ENCODE measurements at places on chromosomes 7 and 10. TPM values are rescaled to one million over a fixed set of nuclear protein-coding genes. Genes with fewer than 3 reads are reported as not detected.

DNA sequence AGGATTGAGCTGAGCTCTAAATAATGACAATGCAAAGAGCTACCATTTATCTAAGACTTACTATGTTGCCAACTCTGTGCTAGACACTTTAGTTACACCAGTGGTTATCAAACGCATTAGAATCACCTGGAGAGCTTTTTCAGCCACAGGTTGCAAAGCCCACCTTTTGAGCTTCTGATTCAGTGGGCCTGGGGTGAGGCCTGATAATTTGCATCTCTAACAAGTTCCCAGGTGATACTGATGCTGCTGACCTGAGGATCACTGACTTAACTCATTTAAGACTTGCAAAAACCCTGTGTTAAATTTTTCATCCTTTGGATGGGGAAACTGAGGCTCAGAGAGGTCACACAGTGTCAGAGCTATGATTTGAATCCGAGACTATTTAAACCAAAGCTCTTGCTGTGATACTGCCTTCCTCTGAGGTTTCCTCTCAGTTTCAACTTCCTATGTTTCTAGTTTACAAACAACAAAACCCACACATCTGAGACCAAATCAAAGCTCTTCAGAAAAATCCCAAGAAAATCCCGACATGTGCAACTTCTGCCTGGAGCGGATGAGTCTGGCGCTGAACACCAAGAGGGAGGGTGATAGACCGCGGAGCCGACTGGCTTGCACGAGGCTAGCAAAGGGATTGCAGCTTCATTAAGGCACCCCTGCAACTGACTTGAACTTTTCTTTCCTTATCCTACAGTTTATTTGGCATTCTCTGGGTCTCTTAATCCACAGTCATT lies 124.9 kb downstream of the CYP26A1 start:
- no peak for DNase-seq

DNA sequence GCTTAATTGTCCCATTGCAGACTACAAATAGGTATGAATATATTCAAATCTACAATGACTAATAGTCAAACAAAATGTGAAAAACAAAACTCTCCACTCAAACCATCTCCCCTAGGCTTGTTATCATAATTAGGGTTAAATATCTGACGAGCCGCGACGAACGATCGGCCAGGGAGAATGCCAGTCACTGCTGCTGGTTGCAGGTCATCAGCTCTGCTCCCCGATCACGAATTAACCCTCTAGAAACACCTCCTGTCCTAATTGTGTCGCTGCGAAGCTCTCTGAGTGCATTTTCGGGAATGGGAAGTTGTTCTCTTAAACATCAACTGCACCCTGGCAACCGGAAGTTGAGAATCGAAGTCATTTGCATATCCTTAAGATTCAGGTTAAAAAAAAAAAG lies 167.3 kb downstream of the TCERG1L start:
- DNase-seq = no peak

GRCh38 chr7:1505731-1506550 lies 1.8 kb upstream of the INTS1 start:
- peak; percentile 28 for DNase-seq

DNA sequence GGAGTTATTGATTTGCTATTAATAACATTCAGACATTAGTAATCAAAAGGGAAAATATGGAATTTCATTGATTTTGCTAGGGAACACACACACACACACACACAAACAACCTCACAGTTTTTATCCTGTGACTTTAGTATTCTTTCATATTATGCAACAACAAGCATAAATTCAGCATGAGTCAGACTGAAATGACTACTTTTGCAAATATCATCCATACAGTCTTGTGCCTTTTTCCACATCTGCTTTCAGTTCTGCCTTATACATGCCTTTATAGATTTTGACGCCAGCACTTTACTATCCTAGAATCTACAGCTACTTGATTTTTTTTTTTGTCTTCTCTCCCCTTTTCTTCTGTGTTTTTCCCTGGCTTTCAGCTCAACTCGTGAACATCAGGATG lies 975.8 kb upstream of the LRRTM3 start:
- no peak for DNase-seq

GRCh38 chr7:67364441-67365017 lies 367.9 kb downstream of the TYW1 start:
- no peak for DNase-seq

DNA sequence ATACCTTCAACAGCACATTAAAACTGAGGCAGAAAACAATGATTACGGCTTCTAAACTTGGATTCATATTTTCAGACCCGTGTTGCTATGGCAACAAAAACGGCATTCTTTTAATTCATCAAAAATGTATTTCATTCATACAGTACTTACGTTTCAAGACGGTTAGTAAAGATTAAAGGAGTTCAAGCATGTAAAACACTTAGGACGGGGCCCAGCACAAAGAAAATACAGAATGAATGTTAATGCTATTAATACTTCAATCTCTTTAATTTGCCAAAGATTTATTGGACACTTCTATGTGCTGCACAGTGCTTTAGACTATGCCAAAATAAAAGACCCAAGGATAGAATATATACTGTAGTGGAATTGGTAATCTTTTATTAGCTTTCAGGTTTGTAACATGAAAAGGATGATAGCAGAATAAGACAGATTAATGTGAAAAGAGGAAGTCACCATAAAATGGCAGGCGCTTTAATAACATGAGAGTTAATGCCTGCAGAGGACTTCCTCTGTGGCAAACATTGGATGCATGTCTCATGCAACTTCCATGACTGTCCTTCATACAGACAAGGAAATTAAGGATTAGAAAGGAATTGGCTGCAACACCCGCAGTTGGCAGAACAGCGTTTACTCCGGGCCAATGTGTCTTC lies 201.6 kb upstream of the KLF6 start:
- DNase-seq = no peak

DNA sequence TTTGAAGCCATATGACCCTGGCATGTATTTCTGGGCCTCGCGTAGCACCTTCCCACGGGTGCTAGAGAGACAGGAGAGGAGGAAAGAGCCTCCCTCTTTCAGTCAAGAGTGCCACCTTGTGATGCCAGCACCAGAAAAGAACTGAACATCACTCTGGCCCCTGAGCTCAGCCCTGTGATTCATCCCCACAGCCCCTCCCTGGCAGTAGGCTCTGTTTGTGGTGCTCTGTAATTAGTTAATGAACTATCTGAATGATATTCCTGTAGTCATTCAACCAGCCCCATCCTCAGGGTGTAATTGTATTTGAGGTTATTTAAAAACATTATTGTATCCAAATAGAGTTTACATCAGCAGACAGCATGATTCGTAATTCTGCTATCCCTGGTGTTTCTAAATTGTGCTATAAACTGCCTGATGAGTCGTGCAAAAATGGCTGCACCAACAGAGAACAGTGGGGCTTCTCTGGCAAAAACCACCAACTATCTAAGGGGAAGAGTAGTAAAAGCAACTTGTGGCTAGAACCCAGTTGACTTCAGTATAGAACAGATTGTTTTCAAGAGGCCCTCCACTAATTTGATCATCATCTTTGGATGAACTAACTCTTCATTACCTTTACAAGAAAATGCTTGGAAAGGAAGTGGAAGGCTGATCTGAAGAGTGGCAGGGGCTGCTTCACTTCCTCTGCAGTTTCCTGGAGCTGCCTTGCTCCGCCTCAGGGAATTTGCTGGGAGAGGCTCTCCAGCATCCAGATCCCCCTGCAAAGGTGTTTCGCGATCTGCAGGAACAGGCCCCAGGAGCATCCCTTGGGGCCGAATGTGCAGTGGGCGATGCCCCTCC lies 23.7 kb upstream of the TIAL1 start:
- DNase-seq = no peak

DNA sequence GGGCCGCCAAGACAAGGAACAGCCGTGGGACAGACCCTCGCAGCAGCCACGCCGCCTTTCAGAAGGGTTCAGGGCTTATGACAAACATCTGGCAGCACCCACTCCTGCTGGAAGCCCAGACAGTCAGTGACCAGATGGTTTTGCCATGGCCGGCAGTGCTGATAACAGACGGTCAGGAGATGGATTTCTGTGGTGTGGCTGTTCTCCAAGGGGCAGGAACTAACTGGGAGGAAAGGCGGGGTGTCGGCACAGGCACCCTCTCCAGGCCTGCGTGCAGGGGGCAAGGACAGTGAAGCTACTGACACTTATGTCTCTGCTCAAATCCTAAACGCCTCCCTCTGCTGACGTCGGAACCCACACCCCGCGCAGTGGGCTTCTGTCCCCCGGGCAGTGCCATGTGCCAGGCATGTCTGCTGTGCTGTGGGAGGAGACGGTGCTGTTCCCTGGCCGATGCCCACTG lies 416.1 kb downstream of the DNAJB6 start:
- no peak for DNase-seq

DNA sequence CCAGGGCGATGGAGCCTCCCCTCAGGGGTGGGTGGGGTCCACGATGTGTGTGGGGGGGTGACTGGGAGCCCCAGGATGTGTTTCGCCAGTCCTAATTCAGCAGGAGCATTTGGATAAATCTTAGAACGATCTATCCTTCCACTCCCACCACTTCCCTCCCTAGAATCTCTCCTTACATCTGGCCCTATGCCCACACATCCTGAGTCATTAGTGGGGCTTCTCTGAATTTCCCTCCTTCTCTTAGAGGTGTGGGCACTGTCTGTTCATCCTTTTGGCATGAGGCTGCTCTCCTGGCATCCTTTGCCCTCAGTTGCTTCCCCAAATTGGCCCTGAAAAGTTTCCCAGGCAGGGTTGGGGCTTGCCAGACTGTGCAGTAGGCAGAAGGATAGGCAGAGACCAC lies 1.6 kb downstream of the GHRHR start:
- no peak for DNase-seq

GRCh38 chr7:40882071-40882658 lies 747.4 kb downstream of the SUGCT start:
- no peak for DNase-seq

DNA sequence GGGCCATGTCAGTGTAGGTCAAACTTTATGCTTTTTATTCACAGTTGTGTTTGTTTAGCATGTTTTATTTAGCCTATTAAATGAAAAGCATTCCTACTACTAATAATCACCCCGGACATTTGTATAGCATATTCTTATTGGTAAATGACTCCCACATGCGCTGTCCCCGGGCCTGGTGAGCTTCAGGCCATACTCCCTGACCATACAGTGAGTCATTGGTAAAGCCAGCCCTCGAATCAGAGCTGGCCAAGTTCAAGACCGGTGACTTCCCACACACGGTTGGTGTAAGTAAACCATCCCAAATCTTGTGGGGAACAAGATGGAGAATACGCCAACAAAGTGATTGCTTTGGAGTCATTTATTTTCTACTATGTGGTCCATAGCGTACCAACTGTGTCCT lies 238.7 kb upstream of the TCF7L2 start:
- DNase-seq = no peak

DNA sequence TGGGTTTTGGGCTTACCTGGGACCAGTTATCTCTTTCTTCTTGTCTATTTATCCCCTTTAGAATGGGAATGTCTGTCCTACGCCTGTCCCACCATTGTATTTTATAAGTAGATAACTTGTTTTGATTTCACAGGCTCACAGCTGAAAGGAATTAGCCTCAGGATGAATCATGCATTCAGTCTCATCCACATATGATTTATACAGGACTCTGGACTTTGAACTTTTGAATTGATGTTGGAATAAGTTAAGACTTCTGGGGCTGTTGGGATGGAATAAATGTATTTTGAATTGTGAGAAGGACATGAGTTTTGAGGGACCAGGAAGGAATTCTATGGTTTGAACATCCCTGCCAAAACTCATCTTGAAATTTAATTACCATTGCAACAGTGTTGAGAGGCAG lies 112.6 kb downstream of the AMPH start:
- DNase-seq = no peak

DNA sequence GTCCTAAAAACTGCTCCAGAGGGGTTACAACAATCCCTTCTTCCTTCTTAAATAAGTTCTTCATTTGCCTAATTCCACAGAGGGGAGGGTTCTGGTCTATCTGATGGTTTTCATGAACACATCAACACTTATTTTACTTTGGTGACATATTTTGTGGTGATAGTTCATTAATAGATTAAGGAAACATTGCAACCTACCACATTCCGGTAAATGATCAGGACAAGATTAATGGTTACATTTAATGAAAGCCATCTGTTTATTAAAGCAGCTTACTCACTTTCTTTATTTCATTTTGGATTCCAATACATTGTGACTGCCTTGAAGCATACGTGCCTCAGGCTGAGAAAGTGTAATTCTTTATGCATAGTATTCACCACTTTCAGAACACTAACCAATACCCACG lies 101.0 kb downstream of the SKIDA1 start:
- DNase-seq = no peak

- no peak for DNase-seq
These were observed 193.9 kb downstream of the FAM107B start for GRCh38 chr10:14580671-14581332.

DNA sequence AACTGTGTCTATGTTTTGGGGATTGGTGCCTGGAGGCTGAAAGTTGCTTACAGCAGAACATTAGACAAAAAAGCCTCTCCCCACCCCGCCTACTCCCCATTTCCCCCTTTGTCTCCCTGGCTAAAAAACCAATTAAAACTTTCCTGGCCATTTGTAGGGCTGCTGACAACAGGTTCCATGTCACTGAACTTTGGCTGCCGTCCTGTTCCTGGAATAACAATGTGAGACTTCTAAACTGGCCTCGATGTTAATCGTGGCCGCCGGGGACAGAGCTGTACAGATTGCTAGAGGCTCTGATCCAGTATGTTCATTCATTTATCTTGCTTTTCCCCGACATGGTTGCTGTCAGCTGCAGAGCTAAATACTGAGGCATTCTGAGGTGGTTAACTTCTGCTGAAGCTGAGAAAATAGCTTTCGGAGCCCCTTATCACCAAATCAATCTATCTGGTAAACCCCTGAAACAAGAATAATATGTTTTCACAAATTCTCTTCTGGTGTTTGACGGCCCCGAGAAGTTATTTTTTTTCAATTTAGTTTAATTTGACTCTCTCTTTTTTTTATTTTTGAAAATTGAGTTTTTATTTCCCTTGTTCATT lies 271.6 kb downstream of the GFRA1 start:
- DNase-seq = no peak

The ADAMTS14 gene
- 0.37 TPM for total RNA-seq

The EVX1 gene
- 0.07 TPM for total RNA-seq

The CUL1 gene
- total RNA-seq = 68.6 TPM

The OR2A12 gene
- not detected for total RNA-seq

The SUGCT gene
- 1.6 TPM for total RNA-seq

The SEMA3D gene
- not detected for total RNA-seq

The ZSCAN25 gene
- 32.4 TPM for total RNA-seq

The STRIP2 gene
- 73.5 TPM for total RNA-seq

The ACSL5 gene
- total RNA-seq = 49.5 TPM

The PEX1 gene
- 22.8 TPM for total RNA-seq

The CYP2C8 gene
- total RNA-seq = 0.36 TPM

The ACBD7 gene
- total RNA-seq = 5.5 TPM

The DYDC2 gene
- not detected for total RNA-seq

The NDUFA5 gene
- 48.4 TPM for total RNA-seq

Data from activated T-cell treated with anti-CD3 and anti-CD28 coated beads, Interleukin-2, amount 50 U/mL, for 72 hours (primary cell).